ENCODE measurements at places on chromosomes 7 and 10. TPM values are rescaled to one million over a fixed set of nuclear protein-coding genes. Genes with fewer than 3 reads are reported as not detected.

DNA sequence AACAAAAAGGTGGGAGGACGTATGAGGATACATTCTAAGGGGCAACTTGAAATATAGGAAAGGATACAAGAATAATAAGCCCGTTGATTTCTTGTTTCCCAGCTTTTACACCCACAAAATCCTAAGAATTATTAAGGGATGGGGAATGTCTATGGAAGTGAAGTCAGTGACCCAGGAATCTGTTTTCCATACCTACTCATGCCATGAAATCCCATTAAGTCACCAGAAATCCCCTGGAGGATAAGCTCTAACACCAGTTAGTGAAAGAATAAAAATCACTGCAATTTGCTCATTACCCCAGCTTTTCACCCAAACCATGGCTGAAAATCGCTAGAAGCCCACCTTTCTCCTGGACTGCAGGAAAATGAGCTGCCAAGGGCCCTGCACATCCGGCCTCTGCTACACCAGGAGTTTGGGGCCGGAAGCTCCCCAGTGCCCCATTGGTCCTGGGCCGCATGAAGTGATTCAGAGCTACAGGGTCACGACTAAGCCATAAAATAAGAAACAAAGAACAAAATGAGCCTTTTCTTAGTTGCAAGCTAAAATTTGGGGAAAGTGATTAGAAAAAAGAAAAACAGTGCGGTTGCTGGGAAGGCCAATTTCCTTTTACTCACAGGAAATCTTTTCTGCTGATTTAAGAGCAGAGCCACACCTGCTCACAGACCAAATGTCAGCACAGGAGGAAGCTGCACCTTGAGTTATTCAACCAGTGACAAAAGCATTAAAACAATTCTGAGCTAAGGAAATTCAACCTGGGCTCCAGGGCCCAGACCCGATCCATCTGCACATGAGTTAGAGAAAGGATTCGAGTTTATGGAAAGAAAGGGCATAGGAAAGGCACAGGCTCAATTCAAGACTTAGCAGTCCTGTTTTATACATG, 40.3 kb downstream of the HIPK2 start:
- peak; percentile 19 for DNase-seq

- no peak for DNase-seq
These were observed 73.3 kb downstream of the KIAA1549 start for GRCh38 chr7:138907850-138908249.

GRCh38 chr7:8172372-8173354, 89.3 kb downstream of the ICA1 start:
- DNase-seq: no peak

- DNase-seq: no peak
These were observed 435.8 kb downstream of the MDFIC start for GRCh38 chr7:115357703-115357999.

DNA sequence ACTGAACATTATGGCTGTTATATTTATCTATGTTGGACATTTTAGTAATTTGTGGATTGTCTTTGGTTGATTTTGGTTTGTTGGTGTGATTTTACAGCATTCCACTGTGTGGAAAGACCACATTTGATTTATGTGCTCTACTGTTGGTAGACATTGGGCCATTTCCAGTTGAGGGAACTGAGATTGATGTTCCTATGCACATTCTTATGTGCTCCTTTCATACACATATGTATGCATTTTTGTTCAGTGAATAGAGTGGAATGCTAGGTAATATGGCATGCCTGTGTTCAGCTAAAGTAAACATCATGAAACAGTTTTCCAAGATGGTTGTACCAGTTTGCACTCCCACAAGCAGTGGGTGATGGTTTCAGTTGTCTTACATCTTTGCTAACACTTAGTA, 15.1 kb downstream of the CACNB2 start:
- no peak for DNase-seq

- DNase-seq: no peak
These were observed 98.9 kb upstream of the WAC start for GRCh38 chr10:28434063-28434462.

The DDC gene
- total RNA-seq: not detected

The SGCE gene
- total RNA-seq: 12.8 TPM
